ENCODE measurements at places on chromosomes 12 and 14.

GRCh38 chr14:96407935-96408570 is 16.1 kb downstream of the AK7 start:
- DNase-seq: no peak

DNA sequence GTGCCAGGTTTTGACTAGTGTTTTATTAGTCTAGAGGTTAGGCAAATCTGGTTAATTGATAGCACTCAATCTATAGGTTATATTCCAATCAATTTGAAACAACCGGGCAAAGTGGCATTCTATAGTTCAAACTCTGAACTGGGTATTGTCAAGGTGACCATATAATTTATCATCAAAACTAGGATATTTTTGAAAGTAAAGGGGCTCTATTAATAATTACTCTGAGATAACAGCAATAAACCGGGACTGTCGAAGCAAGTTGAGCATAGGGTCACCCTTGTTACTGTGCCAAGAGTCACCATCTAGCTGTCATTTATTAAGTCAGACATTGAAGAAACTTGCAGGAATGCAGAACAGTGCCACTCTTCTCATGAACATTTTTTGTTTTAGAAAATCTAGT is 321.2 kb downstream of the RAD51B start:
- peak; percentile 59 for DNase-seq

DNA sequence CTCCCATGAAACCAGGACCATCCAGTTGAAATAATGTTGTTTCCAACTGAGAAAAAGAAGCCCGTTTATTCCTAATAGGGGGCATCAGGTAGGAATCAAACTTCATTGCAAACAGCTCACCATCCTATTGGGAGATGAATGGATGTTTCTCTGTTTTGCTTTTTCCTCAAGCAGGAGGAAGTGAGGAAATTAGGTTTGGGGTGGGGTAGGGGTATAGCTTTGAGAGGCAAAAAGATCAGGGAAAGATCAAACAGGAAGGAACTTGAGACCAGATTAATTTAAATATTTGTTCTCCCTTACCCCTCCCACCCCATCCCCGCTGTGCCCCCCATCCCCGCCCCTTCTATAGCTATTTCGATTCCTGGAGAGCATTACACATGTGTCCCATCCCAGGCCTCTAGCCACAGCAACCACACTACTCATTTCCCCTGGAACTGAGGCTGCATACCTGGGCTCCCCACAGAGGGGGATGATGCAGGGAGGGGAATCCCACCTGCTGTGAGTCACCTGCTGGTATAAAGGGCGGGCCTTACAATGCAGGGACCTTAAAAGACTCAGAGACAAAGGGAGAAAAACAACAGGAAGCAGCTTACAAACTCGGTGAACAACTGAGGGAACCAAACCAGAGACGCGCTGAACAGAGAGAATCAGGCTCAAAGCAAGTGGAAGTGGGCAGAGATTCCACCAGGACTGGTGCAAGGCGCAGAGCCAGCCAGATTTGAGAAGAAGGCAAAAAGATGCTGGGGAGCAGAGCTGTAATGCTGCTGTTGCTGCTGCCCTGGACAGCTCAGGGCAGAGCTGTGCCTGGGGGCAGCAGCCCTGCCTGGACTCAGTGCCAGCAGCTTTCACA is at the start of gene IL23A:
IL23A (plus strand) TSS at position 577 of the 850 bp plus-strand sequence; CDS start at position 738, 161 bp downstream.
- DNase-seq: no peak

DNA sequence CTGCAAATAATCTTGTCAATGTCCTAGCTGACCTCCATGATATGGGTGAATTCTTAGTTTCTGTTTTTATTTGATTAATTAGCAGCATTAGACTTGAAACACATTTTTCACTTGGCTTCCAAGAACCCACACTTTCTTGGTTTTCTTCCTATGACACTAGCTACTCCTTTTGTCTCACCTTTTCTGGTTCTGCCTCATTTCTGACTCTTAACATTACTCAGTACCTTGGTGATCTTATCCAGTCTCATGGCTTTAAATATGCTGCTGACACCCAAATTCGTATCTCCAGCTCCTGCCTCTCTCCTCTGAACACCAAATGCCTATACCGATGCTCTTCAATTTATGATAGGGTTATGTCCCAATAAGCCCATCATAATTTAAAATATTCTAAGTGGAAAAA is 32.0 kb upstream of the SSTR1 start:
- no peak for DNase-seq

GRCh38 chr14:103748534-103748857 is 32.9 kb downstream of the ZFYVE21 start:
- DNase-seq: no peak

GRCh38 chr12:9797722-9798619 is 29.3 kb upstream of the KLRF1 start:
- DNase-seq: peak; percentile 74

GRCh38 chr14:71430678-71431376 is 501.4 kb upstream of the RGS6 start:
- no peak for DNase-seq
